Spinal cord (tissue), 10 donors: ENCODE measurements at places on chromosomes 4 and X.

DNA sequence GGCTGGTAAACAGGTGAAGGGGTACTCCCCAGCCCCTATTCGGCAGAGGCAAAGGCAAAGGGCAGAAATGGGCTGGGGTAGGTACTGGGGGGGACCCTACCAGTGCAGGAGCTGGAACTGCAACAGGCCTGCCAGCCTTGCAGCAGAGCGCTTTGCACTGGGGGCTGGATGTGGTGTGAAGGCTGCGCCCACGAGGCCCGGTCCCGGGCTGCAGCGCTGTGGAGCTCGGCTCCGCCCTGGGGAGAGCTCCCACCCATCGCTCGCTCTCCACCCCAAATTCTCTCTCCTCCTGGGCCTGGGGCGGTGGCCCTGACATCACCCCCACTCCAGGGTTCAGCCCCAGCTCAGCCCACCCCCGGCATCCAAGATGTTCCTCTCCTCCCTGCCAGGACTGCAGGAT is 24.2 kb downstream of the IQSEC2 start:
- no peak for DNase-seq

DNA sequence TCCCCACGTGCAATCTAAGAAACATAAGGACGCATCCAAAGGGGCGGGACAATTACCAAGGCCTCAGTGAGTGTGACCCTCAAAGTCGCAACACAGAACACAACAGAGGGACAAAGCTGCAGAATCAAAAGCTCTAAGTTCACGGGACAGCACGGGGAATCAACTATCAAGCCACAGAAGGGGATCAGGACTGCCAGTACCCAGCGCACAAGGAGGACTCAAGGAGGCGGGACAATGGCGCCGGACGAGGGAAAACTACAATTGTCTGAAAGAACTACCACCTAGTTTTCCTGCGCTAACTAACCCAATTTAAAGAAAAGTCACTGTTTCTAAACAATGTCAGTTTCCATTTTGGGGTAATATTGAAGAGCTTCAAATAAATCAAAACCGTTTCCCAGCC is 1.3 kb downstream of the FAM53A start:
- DNase-seq, result no peak

DNA sequence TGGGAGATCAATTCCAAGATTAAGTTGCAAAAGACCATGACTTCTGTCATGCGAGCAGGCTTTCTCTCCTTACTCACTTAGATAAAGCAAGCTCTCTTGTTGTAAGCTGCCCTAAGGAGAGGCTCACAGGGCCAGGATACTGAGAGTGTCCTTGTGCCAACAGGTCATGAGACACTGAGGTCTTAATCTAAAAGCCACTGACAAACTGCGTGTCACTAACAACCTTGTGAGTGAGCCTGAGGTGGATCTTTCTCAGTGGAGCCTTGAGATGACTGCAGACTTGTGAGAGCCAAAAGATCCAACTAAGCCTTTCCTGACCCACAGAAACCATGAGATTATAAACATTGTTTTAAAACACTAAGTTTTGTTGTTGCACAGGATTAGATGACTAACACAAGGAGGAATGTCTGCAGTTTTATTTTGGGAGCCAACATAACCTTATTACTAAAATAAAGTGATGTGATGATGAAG is 170.5 kb downstream of the SLC39A8 start:
- DNase-seq, result no peak

DNA sequence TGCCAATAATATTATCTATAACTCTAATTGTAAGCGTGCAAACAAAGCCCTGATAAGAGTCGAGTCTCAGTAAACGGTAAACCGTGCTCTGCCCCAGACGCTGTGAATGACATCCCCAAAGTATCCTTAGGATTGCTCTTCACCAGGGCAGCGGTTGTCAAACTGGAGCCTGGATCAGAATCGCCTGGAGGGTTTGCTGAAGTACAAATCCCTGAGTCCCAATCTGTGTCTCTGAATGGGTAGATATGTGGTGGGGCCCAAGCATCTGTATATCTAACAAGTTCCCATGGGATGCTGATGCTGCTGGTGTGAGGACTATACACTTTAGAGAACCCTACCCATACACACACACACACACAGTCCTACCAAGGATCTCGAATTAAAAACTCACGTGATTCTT is 813 bp upstream of the APBB2 start:
- no peak for DNase-seq

DNA sequence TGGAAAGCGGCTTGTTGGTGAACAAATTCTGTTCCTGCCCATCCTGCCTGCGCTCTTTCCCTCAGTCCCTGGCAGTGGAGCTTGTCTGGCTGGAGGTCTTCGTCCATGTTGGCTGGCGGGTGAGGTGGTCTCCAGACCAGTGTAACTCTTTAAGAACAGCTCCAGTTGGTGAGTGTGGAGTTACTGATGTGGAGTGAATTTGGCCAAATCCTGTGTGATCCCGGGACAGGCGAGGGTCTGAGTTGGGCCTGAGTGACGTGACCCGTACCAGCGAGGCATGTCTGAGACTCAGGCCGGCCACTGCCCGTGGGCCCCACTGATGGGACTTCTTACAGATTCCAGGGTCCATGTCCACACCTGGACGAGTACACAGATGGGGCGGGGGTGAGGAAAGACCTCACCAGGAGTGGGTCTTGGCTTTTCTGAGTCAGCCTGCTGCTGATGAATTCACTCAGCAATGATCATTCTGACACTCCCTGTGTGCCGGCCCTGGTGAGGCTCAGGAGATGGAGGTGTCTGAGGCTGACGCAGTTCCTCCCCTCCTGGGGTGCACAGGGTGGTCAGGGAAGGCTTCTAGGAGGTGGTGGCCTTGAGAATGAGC is 45.5 kb downstream of the PSAPL1 start:
- DNase-seq, result no peak

- no peak for DNase-seq
Measured at GRCh38 chr4:176444741-176445140, 125.0 kb downstream of the SPCS3 start.

- DNase-seq, result no peak
Measured at GRCh38 chr4:148850257-148850995, 408.2 kb upstream of the NR3C2 start.

DNA sequence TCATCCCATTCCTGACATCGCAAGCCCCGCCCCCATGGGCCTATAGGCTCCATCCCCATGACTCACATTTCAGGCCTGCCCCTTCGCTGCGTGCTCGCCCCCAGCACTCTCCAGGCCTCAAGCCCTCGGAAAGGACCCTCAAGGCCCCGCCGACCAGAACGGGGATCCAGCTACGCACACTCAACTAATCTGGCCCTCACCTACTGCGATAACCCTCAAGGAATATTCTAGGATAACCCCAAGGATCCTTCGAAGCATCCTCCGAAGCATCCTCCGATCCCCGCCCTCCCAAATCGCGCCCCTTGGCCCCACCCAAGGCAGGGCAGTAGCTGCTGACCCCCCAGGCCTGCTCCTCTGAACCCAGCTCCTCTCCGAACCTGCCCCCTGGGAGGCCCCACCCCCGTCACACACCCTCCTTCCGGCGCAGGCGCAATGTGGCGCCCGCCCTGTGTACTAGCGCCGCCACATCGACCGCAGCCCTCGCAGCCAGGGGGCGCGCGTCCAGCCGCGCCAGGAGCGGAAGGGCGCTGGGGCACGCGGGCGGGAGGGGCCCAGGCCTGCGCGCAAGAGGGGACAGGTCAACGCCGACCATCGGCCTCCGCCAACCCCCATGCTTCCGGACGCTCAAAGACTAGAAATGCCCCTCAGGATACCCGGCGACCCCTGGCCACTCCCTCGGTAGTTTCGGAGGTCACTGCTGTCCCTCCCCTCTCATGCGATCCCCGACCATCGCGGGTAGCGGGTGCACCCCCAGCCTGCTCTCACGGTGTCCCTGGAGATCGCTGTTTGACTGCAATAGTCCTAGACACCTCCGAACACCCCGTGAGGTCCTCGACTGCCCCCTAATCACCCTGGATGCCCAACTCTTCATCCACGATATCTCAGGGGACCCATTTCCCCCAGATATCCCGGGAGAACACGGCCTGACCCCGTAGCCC is 6.4 kb upstream of the MAGIX start:
- DNase-seq, result peak; percentile 55

DNA sequence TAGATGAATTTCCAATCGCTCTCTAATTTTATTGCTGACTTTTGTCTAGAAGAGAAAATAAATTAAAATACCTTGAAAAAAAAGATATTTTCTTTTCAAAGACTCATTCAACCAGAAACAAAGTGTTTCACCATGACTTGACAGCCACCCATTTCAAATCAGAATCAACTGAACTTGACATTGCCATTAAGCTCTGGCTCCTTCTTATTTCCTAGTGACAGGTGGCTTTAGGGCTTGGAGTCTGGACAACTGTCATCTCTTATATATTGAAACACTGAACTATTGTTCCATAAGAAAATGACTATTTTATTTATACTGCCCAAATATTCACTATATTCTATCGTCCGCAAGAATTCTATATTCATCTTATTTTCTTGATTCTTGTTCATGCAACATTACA is 229.2 kb downstream of the SLC39A8 start:
- DNase-seq, result no peak

GRCh38 chr4:166987026-166987425 is 247.3 kb downstream of the SPOCK3 start:
- no peak for DNase-seq

DNA sequence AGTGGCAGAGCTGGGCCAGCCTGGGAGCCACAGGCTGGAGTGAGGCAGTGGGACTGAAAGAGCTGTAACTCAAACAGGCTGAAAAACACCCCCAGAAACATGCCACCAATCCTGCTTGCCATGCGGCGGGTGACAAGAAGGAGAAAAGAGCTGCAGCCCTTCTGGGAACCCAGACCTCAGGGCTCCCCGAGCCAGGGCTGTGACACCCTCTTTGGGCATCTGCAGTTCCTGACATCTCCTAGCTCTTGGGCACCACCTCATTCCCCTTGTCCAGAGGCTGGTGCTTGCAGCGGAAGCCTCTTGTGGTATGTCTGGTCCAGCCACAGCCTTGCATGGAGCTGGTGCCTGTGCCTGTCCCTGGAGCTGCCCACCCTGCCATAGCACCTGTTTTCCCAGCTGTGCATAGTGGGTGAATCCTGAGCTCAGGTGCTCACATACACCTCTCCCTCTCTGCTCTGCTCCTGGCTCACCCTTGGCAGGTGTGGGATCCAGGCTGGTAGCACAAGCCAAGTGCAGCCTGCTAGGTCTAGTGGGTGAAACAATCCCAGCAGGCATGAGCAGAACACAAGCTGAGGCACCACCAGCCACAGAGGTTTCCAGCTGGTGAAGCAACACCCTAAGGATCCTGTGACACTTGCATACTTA is 149.0 kb downstream of the CXXC4 start:
- DNase-seq, result no peak

DNA sequence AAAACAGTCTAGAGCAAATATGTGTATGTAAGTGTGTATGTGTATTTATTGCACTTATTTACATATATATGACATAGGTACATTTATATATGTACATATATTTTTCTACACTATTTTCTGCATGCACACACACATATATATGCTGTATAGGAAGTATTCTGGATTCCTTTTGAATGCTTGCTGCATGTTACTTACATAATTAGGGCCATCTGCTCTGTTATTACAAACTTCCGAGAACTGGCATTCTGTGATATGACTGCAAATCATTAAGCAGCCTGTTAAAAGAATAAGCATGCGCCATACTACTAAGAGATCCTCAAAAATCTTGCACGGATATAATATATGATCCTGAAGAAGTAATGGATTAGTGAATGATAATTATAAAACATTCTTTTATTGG is 1157.6 kb upstream of the TENM3 start:
- no peak for DNase-seq

DNA sequence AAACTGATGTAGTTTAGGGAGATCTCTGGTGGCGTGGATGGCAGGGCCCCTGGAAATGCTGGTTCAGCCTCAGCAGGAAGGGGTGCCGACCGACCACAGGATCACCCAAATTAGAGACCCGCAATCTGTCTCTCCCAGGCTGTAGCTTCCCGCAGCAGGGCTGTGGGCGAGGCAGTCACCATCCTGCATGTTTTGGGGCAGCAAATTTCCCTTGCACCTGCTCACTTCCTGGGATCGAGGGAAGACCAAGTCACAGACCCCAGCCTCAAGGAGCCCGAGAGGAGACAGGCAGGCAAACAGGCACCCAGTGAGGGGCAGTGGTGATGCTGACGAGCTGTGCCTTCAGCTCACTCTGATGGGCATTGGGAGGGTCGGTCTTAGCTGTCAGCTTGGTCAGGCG is 21.2 kb upstream of the GPR78 start:
- no peak for DNase-seq

- no peak for DNase-seq
Measured at GRCh38 chr4:26220696-26221095, 100.1 kb upstream of the RBPJ start.
